ENCODE measurements at places on chromosomes 16 and 17.

DNA sequence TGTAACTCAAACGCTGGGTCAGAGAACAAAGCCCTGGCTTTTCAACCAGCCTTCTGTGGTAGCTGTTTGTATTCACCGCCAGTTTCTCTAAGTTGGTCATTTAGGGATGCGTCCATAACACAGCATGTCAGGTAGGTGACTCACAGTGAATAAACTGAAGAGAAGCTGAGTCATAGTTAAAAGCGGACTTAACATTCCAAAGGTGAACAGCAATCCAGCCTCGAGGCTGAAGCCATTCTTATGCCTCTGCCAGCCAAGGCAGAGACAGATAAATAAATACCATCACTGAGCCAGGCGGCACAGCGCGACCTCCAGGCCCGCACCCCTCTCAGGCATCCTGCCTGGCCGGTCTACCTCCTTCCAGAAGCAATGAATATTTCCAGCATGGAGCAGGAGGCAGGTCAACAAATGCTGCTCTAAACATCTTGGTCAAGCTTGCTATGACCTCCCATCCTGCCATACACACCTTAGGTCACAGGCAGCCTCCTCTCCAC, 12.4 kb upstream of the CACNG4 start:
- no peak for DNase-seq

- DNase-seq = no peak
Measured at GRCh38 chr16:27566417-27566816, 16.5 kb downstream of the KATNIP start.

DNA sequence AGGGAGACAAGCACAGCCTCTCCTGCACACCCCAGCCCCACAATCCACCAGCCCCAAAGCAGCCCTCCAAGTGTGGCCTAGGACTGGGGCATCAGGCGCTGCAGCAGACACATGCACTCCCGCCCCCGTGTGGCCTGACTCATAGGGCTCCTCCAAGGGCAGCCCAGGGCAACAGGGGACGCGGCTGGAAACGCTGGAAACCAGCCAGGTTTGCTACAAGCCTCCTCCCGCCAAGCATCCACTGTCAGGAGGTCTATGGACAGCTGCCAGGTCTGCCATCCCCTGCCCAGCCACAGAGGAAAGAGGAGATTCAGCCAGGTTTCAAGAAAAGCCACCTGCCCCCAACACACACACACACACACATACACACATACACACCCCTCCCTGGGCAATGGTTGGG, 25.8 kb downstream of the SRCIN1 start:
- no peak for DNase-seq

- no peak for DNase-seq
Measured at GRCh38 chr16:86300746-86301481, 209.4 kb upstream of the FOXF1 start.

GRCh38 chr17:61205401-61205800, 194.2 kb upstream of the TBX2 start:
- no peak for DNase-seq

- DNase-seq = no peak
Measured at GRCh38 chr16:86198206-86199118, 299.5 kb downstream of the IRF8 start.

DNA sequence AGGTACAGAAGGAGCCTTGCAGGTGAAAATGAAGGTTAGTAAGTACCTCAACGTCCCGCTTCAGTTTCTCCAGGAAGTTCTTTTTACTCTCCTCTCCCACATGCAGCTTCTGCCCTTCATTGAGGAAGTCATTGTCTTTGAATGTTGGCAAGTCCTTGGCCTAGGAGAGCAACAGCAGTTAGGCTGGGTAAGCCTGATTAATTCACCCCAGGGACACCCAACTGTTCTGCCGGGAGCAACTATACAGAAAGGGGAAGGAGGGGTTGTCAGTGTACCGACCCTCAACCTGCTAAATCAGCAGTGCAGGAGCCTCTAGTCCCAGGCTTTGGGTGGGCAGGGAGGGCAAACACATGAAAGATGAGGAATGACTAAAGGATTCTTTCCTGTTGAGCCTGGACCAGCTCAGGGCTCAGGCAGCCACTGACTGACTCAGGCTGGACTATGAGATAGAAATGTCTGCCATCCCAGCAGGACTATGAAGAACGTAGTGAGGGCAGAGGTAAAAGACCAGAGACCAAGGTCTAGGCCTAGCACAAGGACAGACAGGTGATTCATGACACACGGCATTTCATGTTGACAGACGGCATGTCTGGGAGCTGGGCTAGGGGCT, 21.6 kb downstream of the PIP4K2B start:
- no peak for DNase-seq

DNA sequence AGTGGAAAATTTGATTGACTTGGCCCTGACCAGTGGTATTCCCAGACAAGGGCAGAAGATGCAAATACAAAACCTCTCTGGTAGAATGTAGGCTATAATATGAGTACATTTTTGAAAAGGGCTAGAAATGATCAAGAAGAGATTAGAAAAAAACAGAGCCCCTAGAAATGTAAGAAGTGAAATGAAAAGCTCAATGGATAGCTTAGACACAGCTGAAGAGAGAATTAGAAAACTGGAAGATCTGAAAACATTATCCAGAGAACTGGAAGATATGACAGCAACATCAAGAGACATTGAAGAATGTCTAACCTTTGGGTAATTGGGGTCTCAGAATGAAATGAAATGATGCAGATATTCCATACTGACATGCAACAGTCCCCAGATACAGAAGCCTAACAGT, 105.2 kb upstream of the ZNF750 start:
- DNase-seq = no peak

Data from activated CD4-positive, alpha-beta T cell treated with anti-CD3 and anti-CD28 coated beads, Interleukin-2, amount 50 U/mL, for 16 hours (primary cell).